ENCODE measurements at places on chromosomes 6 and 20.

DNA sequence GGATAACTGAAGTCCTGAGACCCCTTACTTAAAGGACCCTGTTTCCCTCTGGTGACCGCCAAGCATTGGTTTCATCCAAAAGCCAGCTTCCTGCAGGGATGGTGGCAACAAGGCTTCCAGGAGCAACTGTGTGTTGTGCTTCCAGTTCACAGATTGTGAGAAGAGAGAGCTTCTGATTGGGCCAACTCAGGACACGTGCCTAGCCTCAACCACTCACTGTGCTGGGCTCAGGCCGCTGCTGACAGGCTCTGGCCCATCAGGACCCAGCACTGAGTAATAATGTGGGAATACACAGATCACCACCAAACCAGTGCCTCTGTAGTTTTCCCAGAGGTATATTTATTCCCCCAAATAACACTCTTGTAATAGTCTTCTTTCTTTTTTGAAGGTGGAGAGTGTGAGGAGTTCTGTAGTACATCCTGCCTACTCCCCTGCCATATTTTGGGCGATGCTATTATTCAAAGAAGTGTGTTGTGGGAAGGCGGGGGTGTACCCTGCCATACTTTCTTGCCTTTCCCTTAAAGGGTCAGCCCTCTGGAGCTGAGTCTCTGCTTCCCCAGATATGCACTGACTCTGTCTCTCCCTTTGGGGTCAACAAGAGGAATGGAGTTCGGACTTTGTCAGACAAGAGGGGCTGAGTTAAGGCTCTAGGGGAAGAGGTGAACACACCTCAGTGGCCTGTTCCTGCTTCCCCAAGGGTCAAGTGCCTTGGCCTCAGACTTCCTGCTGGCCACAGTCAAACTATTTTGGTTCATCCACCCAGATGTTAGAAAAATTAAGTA is 23.2 kb downstream of the PPP1R16B start:
- no peak for DNase-seq

DNA sequence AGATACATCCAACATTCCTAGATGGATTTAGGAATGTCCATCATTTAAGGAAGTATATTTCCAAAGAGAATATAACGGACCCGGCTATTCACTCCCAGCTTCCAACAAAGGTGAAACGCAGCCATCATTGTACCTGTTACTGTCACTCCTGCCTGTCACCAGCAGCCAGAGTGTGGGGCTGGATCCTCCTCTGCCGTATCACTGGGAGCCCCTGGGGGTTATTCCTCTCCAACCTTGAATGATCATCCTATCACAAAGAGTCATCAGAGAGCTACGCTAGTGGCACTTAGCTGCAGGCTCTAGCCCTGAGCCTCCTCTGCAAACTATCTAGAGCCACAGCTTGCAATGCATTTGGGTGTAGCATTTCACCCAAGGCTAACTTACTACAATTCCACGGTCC is 73.6 kb upstream of the NHSL1 start:
- no peak for DNase-seq

DNA sequence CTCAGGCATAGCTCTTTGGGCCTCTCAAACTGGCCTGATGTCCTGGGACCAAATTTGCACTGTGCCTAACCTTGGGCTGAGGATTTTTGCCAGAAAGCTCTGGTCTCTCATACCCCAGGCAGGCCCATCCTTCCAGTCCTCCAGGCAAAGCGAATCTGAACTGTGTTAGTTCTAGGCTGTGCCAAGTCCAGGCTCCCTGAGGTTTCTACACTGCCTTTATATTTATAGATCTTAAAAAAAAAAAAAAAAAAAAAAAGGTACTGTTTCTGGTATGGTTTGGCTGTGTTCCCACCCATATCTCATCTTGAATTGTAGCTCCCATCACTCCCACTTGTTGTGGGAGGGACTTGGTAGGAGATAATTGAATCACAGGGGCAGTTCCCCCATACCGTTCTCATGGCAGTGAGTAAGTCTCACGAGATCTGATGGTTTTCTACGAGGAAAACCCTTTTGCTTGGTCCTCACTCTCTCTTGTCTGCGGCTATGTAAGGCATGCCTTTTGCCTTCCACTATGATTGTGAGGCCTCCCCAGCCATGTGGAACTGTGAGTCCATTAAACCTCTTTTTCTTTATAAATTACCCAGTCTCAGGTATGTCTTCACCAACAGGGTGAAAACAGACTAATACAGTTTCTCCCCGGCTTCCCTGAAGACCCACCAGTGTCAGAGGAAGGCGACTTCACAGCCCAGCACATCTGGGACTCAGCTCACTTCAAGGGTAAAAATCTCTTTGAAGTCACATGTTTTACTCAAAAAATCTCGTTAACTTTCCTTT is 39.0 kb upstream of the TBXT start:
- no peak for DNase-seq

DNA sequence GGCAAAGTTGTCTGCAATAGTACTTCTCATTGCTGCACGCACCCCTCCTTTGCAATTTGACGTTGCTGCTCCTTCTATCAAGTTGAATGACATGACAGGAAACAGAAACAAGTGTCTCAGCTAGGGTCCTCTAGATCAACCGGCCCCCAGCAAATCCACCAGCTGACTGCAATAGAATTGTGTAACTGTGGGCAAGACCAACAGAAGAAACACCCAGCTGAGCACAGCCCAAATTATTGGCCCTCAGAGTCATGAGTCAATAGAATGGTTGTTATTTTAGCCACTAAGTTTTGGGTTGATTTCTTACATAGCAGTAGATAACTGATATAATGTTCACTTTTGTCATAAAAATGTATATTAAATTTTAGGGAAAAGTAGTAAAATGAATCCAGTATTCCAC is 202.7 kb downstream of the MAFB start:
- DNase-seq, result no peak

GRCh38 chr6:170127151-170127550 is 163.7 kb downstream of the DLL1 start:
- DNase-seq, result no peak

- DNase-seq, result no peak
Measured at GRCh38 chr6:132187816-132188215, 213.5 kb downstream of the MOXD1 start.

DNA sequence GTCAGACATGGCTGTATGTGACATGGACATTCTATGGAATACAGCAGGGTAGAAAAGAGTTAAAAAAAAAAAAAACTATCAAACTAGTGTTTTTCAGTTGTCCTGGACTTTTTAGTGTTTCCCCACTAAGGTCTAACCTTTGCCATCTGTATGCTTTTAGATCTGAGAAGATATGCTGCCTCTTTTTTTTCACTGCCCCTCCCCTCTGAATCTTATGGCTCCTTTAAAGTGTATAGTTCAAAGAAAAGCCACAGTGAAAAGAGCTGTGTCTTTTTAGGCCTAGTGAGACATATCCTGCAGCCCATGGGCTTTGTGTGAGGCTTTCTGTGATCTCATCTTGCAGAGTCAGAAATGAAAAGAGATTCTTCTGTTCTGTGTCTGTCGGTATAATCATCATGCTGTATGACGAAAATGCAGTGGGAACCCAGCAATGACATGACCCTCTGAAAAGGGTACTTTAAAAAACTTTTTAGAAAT is 29.3 kb downstream of the ADGRG6 start:
- DNase-seq, result no peak

- DNase-seq, result no peak
Measured at GRCh38 chr20:36847009-36847709, 28.8 kb upstream of the TLDC2 start.

DNA sequence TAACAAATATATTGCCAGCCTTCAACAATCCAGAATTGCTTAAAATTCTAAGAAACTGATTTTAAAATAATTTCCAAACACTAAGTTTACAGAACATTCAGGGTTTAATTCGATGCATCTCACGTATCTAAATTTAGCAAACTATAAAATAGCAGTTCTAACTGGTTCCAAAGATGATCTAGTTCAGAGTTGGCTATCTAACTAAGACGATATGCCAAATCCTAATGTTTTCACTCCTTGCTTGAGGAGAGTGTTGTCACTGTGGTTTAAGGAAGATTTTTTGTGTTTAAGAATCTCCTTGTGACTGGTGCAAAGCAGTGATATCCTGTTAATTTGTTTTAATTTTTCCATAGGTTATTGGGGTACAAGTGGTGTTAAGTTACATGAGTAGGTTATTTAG is 311.5 kb upstream of the ID4 start:
- DNase-seq, result no peak

Measured in NCI-H526 treated with DMSO at 0.1 percent for 48 hours (cell line).